NCI-H2081 (cell line): ENCODE measurements at places on chromosomes 4 and X.

GRCh38 chr4:138749303-138749702, 266.3 kb upstream of the NOCT start:
- DNase-seq: no peak

DNA sequence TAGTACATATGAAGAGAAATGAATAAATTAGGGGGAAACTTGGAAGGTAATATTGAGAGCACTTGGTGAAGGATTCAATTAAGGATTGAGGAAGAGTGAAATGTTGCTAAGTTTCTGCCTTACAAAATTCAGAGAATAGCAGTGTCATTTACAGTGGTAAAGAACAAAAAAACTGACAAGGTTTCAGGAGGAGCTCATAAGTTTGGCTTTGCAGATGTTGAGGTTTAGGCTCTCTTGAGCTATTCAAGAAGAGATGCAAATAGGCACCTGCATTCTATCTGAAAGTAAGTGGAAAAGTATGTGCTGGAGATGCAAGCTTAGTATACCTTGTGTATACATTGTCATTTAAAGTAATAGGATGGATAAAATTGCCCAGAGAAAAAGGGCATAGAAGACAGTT, 22.3 kb upstream of the EMCN start:
- no peak for DNase-seq

DNA sequence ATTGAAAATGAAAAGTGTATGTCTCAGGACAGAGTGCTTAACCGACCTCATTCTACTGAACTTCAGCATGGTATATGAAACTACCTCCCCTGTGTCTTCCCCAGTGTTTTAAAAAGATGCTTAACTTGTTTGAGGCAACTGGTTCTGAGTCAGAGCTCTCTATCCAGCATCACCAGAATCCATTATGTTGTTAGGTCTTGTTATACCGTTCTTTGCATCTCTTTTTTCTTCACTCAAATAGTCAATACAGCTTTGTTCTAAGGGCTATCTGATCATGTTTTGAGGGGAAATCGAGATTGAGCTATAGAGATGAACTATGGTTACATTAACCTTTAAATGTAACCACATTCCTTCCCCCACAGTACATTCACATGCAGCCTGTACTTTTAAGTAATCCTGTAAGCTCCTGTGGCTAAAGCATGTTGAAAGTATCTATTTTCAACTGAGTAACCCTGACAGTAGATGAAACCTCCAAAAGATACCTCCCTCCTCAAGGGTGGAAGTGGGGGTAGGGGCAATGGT, 514.4 kb downstream of the RPA4 start:
- no peak for DNase-seq

- no peak for DNase-seq
Measured at GRCh38 chr4:10688022-10688421, 3.5 kb upstream of the CLNK start.

GRCh38 chr4:177737387-177737940, 295.2 kb upstream of the AGA start:
- no peak for DNase-seq

- DNase-seq: no peak
Measured at GRCh38 chr4:42617030-42617429, 39.9 kb downstream of the ATP8A1 start.

GRCh38 chrX:116031331-116031730, 139.2 kb upstream of the AGTR2 start:
- DNase-seq: no peak

DNA sequence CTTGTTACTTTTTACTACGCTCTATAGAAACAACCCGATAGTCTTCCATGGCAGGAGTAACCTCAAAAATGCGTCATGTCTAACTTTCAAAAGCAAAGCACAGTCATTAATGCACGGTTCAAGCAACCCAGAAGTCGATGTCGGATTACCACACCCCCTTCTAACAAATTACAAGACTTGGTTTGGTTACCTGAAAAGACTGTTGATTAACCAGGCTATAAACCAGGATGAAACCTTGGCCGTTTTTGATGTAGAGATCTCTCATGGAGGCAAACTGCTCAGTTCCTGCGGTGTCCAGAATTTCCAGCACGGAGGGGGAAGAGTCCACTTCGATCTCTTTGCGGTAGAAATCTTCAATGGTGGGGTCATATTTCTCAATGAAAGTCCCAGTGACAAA, 2.4 kb downstream of the RAP2C start:
- DNase-seq: no peak

DNA sequence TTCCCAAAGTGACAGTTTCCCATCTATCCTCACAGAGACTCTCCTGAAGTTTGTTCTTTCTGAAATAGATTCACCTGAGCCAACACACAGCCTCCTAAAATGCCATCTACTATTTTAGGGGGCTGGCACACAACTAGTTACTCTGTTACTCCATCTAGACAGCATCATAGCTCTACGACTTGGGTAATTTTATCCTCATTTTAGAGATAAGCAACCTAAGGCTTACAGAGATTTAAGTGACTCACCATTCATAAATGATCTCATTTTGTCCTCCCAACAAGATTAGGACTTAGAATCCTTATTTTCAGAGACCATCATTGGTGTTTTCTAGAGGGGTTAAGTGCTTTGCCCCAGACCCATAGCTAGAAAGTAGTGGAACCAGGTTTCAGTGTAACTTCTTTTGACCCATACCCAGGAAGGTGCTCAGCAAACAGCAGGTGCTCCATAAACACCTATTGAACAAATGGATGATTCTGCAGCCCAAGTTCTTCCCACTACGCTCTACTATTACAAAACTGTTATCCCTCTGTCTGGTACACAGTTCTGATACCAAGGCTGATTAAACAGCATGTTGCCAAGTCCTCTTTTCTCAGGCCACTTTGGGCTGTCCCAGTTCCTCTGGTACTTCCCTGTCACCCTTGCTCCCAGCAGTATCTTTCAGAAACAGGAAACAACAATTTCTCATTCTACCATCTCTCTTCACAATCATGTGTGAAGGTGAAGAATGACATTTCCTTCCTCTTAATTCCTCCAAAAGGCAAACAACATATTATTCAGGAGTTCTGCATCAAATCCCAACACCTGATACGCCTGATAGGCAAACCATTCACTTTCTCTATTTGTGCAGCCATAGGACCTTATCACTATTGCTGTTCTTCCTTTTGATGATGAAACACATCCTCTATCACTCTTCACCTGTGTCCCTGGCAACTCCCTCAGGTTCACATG, 304.7 kb upstream of the TAPT1 start:
- DNase-seq: no peak

DNA sequence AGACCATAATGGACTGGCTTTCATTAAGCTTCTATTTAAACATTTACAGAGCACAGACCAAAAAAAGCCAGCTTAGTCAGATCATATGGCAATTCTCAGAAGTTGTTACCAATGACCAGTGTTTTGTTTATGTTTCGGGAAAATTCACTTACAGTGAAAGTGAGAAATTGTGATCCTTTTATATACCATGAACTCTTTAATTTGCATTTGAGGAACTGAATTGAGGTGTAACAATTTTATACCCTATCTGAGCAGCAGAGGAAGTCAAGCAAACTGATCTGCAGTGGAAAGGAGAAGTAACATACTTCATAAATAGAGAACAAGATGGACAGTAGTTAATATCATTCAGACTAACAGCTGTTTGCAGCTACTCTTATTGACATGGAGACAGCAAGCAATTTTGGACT, 97.1 kb downstream of the TMA16 start:
- DNase-seq: peak; percentile 35
